ENCODE measurements at places on chromosomes 6 and 20. TPM values are rescaled to one million over a fixed set of nuclear protein-coding genes. Genes with fewer than 3 reads are reported as not detected.

Gene FAM184A
- total RNA-seq, result 7.0 TPM

DNA sequence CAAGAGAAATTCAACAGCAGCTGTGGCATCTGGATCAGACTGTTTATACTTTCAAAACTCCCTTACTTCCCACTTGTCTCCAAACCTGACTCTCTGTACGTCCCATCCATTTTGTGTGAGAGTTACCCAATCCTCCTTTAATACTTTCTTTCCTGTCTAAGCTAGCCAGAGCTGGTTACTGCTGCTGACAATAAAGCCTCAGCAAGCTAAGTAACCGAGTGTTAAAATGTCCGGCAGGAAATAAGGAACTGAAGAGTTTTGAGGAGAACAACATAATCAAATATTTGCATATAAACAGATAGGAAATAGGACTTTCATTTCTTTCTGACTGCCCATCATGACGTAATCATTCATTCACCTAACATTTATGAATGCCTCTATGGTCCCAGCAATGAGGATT, 11.6 kb downstream of the TMEM30A start:
- H3K36me3 ChIP-seq, result no peaks in the 10 kb centered on the region
- H3K4me3 ChIP-seq, result no peak overlapping the region
- peak overlapping the region; percentile 41 for H3K27ac ChIP-seq
- DNase-seq, result no peak
- H3K4me1 ChIP-seq, result no peaks in the 10 kb centered on the region

Gene RXRB
- 27.5 TPM for total RNA-seq

Gene RSPO3
- 23.3 TPM for total RNA-seq

DNA sequence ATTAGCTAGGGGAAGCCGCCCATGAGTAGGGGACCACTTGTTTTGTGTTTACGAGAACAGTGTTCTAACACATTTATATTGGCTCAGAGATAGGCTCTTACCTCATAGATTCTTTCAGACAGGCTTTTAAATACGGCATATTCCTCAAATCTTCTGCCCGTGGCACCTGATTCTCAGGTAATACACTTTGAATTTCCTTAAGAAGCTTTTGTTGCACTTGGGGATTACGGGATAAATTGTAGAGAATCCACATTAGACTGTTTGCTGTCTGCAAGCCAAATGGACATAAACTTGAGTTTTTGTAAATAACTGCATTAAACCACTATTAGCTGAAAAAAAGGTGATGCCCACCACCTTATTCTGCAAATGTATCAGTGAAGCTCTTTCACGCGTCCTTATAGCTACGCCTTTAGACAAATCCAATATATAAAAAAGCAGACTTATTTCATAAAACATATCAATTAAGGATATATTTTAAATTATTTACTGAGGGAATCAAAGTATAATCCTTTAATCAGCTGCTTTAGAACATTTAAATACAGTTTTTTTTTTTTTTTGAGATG, 14.8 kb downstream of the CYP24A1 start:
- no peak overlapping the region for H3K27ac ChIP-seq
- H3K4me3 ChIP-seq, result no peak overlapping the region
- H3K27me3 ChIP-seq, result no peaks in the 10 kb centered on the region
- H3K4me1 ChIP-seq, result no peaks in the 10 kb centered on the region
- no peak for DNase-seq
- no peaks in the 10 kb centered on the region for H3K36me3 ChIP-seq
